ENCODE measurements at places on chromosomes 2 and 18.
A peak's percentile ranks its signal among the peaks of the same experiment; 100 is the strongest.

DNA sequence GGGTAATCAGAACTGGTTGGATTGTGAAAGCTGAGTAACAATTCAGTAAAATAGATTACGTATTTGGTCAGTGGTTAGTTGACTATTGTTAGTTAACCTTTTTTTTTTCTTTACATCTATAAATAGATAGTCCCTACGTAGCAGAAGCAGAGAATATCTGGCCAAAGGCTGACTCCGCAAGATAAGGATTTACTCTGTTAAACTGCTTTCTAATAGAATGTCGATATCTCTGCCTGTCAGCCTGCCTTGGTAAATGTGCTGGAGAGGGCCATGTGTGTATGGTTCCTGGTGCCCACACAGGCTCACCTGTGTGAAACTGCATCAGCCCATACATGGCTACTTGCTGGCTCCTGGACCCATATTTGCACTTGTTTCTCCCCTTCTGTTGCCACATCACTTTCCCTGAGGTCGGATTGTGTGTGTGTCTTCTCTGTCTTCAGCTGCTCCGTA is 94.4 kb downstream of the CRIM1 start:
- no peak for DNase-seq

- no peak for DNase-seq
Measured at GRCh38 chr2:128347171-128347558, 28.5 kb upstream of the HS6ST1 start.

- no peak for DNase-seq
Measured at GRCh38 chr2:179855673-179856072, 5.7 kb downstream of the ZNF385B start.

DNA sequence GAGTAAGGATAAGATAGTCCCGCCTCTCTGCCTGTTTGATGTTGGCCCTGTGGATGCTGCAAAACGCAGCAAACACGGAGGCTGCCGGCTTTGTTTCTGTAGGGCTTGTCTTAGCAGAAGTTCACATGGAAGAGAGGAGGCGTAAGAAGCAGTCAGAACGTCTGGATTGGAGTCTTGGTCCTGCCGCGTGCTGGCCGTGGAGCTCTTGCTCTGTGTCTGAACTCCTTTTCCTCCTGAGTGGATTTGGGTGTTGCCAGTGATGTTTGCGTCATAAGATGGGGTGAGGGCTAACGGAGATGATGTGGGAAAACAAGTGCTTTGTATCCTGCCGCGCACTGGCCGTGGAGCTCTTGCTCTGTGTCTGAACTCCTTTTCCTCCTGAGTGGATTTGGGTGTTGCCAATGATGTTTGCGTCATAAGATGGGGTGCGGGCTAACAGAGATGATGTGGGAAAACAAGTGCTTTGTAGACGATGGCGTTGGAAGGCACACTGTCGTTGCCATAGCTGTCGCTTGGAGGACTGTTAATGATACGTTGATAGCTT is 240.9 kb downstream of the AGAP1 start:
- DNase-seq = no peak

DNA sequence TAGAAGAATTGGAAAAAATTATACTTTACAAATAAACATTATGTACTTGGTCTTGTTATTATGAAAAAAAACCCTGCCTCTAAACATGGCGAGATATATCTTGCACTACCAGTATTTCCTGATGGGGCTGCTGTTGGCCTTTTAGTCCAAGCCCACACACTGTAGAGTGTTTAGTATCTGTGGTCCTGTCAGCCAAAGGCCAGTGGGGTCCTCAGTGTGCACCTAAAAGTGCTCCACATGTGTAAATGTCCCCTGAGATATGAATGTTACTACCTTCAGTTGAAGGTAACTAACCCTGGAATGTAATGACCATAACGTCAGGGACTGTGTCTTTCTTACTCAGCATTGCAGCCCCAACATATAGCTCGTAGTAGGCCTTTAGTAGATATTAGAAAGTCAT is 71.1 kb upstream of the HK2 start:
- no peak for DNase-seq

DNA sequence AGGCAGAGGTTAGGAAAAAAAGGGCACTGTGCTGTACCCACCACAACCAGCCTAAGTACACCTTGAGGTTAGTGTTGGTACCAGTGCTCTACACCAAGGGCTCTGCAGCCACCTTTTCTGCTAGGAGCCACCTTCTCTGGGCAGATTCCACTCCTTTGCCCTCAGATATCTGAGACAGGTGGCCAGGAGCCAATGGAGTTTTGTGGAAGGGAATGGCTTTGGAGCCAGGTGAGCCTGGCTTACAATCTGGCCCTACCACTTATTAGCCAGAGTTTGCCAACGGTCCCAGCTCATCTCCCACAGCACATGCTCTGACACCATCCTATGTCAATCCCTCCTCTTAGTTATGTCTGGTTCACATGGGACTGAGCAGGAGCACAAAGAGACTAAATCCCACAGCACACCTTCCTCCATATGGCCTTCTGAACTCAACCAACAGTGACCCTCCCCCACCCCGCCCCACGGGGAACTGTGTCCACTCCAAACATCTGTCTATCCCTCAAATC is 77.5 kb downstream of the CLHC1 start:
- no peak for DNase-seq

DNA sequence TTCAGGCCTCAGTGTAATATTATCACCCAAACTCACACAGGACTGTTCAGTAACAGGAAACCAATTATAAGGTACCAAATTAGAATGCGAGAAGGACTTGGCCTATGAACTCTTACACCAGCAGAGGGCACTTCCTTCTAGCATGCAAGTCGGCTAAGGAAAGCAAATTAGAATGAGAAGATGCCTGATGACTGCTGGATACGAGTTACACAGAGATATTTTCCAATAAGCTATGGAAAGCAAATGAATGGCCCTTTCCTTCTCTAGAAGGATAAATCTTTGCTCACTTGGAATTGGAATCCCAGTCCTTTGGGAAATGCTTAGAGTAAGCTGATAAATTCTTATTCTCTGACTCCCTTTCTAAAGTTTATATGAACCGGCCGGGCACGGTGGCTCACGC is 109.8 kb downstream of the AP1S3 start:
- peak; percentile 78 for DNase-seq

GRCh38 chr2:46416739-46417403 is 62.5 kb upstream of the TMEM247 start:
- DNase-seq = no peak

DNA sequence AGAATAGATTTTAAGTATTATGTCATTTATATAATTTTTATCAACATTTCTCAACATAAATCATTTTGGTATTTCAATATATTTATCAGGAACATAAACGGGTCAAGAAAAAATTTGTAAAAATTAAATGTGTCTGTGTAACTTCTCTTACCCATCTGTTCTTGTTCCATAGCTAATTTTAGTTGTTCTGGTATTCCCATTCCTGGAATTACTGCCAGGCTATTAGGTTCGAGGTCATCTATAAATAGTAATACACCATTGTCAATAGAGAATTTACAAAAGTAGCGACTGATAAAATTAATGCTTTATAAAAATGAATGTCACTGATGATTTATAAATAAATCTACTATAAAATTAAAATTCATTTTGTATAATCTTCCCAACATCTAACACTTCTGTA is 21.5 kb downstream of the SFT2D3 start:
- DNase-seq = no peak

DNA sequence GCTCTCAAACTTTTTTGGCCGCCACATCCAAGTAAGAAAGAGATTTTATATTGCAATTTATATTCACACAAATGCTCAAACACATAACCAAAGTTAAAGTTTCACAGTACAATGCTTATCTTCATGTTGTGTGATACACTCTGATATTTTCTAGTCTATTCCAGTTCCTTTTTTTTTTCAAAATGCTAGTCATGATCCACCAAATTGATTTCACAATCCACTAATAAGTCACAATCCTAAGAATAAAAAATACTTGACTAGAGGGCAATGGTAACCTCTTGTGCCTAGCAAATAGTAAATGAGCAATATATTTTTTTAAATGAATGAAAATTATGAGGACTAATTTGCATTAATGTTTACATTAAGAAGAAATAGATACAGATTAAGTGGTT is 5.8 kb upstream of the PTPN4 start:
- DNase-seq = no peak

- no peak for DNase-seq
Measured at GRCh38 chr2:19131871-19132270, 226.6 kb downstream of the OSR1 start.

- DNase-seq = peak; percentile 62
Measured at GRCh38 chr2:188512456-188512855, 220.8 kb downstream of the GULP1 start.

DNA sequence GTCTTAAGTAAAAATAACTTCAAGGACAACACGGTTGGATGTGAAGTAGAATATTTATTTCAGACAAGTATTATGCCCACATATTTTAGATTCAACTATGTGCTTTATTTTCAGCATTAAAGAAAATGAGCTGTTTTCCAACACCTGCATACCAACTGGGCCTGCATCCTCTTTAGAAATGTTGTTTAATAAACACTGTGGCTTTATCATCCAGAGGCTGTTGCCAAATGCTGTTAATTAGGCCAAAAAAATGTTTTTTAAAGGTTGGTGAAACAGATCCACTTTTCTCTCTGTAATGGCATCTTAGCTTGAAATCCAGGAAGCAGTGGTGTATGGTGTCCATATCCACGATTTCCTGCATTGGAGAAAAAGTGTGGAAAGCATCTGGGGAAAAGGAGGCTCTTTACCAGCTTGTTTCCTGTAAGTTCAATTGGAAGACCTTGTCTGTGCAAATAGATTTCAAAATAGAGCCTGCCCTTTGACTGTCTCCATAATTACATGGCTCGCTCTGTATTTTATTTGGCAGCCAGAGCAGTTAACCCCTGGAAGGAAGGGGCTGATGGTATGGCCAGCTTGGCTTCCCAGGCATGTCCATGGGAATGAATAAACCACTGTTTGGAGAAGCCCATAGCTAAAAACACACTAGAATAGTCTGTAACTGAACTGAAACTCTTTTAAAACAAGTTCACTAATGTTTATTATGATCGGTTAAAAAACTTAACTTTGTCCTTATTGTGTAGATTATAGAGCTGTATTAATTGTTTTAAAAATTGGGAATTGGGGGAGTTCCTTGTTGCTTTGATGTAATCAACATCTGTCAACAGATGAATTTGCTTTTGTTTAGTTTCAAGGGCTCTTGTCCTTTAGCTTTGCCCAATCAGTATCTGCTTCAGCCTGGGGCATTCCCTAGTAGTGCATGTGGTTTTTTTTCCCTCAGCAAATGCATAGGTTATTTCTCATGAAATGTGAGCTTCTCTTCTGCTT is 33.0 kb upstream of the DLX1 start:
- peak; percentile 20 for DNase-seq

DNA sequence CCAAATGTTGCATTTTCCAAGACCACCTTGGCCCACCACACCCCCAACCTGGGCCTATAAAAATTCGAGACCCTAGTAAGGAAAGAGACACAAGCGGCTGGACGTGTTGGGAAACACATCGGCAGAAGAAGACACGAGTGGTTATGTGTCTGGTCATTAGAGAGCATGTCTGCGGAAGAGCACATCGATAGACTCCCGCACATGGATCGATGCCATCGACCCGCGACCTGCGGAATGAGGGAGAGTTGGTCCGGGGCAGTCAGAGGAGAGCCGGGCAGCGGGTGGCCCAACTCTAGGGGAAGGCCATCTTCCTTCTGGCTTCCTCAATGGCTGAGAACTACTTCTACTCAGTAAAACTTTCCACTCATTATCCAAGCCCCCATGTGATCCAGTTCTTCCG is 219.4 kb downstream of the TGIF1 start:
- DNase-seq = no peak

GRCh38 chr2:64054161-64054915 is 35.1 kb upstream of the VPS54 start:
- DNase-seq = no peak

GRCh38 chr2:1461507-1462390 is 48.5 kb downstream of the TPO start:
- DNase-seq = no peak

- peak; percentile 2 for DNase-seq
Measured at GRCh38 chr2:238596571-238597551, 170.1 kb downstream of the ASB1 start.

GRCh38 chr2:166494140-166494624 is at the start of gene SCN7A:
Gene SCN7A (minus strand): TSS chr2:166494249. CDS start chr2:166477696, 16,553 bp downstream.
- DNase-seq = no peak

- DNase-seq = no peak
Measured at GRCh38 chr2:150595803-150596470, 108.5 kb upstream of the RND3 start.

- DNase-seq = no peak
Measured at GRCh38 chr2:80185091-80185490, 119.5 kb downstream of the LRRTM1 start.

DNA sequence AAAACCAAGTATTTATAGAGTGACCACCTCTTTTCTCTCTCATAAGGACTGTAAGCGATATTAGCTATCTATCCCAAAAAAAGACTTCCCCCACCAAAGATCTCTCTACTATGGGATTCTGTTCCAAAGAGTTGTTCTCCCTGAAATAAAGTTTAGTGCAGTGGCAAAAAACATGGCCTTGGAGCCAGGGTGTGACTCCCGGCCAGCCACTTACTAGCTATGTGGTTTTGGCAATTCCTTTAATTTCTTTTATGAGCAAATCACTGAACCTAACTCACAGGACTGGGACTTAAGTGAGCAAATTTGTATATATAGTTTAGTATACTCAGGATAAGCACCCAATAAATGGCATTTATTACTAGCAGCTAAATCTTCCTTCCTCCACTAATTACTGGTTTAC is 42.6 kb downstream of the SESTD1 start:
- DNase-seq = no peak

DNA sequence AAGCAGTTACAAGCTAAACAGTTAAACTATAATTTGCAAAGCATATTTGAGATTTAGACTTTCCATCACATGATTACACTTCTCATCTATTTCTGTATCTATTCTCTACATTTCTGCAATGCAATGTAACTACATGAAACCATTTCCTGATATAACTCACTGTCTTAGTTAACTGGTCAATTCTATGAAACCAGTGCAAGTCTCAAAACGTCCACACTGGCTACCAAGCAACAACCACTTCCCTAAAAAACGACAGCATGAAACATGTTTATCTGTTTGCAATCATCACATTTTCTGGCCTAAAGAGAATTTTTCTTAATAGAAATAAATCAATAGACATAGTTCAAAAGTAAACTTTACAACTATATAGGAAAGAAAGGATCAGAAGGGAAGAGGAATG is 17.4 kb downstream of the FECH start:
- no peak for DNase-seq

DNA sequence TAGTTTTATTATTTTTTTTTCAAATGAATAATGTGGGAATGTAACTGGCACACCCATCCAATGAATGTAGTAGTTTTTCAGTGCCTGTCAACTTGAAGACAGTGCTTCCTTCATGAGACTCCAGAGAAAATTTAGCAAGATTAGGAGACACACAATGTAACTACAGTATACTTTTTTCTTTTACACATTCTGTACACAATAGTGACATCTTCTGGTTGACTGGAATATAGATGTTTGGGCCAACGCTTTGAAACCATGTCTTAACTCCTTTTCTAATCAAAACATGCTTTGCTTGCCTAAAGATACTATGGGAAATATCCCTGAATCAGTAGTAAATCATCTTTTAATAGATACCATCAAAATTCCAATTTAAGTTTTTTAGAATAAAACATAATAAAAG is 229.5 kb upstream of the ZC3H15 start:
- DNase-seq = peak; percentile 77
